Liver (tissue), 10 donors: ENCODE measurements at places on chromosomes 4 and X. TPM values are rescaled to one million over a fixed set of nuclear protein-coding genes. Genes with fewer than 3 reads are reported as not detected.

DNA sequence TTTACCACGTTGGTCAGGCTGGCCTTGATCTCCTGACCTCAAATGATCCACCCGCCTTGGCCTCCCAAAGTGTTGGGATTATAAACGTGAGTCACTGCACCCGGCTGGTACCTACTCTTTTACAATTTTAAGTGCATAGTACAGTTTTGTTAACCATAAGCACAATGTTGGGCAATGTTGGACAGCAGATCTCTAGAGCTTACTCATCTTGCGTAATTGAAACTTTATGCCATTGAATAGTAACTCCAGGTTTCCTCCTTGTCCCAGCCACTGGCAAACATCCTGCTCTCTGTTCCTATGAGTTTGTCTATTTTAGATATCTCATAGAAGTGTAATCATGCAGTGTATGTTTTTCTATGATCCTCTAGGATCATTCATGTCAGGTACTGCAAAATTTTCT, 9.3 kb upstream of the CPE start:
- no peak for DNase-seq

GRCh38 chr4:64360664-64361398, 48.4 kb downstream of the TECRL start:
- DNase-seq = no peak

- DNase-seq = no peak
Measured at GRCh38 chr4:70754990-70755688, 33.4 kb downstream of the RUFY3 start.

DNA sequence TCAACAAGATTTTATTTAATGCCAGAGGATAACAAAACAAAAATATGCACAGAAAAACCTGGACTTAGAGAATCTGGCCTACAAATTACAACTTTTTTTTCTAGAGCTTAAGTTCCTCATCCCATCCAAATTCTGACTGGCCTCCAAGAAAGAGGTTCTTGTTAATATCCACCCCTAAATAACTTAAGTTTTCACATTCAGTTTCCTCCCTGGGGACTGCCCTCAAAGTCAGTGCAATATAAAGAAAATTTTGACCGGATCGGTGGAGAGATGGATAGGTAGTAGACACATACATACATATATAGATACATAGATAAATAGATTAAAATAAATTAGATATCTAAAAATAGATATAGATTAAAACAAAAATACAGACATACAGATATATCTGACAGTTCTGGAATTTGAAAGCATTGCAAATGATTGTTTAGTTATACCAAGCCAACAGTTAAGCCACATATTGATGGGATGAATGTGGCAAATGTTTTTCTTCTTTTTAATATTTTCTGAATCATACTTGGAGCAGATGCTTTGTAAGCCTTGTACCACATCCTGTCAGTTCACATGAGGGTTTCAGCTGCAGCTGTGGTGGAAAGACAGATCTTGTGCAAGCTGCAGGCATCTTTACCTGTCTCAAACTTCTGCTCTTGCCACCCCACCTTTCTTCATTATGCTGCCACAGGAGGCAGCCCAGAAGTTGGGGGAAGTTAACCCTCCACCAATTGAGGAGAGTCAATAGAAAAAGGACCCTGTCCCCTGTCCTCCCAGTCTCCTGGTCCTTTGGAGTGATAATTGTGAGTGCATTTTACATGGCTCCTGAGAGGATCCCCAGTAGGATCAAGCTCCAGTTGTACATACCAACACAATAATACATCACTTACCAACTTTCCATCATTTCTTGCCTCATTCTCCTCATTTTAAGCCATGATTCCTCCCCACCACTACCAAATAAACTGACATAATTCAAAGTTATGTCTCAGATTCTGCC, 58.5 kb upstream of the PRDM8 start:
- DNase-seq = no peak

- DNase-seq = no peak
Measured at GRCh38 chr4:110508827-110509710, 33.1 kb downstream of the ENPEP start.

DNA sequence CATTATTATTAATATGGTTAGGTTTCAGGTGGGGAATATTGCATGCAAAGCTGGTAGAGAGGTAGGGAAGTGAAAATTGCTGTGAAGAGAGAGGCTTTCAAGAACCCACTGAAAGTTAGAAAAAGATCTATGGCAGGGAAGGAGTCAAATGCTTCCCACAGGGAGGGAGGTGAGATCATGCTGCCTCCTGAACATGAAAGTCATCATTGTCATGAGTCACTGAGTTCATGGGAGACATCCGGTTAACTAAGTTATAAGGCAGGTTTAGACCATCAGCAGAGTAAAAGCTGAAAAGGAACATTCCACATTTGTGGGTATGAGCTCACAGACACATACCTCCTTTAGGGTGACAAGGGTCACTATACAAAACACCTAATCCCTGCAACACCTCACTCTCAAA, 16.2 kb downstream of the GATB start:
- no peak for DNase-seq

DNA sequence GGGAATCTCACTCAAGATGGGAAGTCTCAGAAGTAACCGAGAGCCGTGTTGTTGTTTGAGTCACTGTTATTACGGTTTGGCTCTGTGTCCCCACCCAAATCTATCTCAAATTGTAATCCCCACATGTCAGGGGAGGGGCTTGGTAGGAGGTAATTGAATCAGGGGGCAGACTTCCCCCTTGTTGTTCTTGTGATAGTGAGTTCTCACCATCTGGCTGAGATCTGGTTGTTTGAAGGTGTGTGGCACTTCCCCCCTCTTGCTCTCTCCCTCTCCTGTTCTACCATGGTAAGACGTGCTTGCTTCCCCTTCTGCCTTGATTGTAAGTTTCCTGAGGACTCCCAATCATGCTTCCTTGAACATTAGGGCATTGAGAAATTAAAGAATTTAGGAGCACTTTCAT, 37.0 kb downstream of the HAND2 start:
- DNase-seq = no peak

DNA sequence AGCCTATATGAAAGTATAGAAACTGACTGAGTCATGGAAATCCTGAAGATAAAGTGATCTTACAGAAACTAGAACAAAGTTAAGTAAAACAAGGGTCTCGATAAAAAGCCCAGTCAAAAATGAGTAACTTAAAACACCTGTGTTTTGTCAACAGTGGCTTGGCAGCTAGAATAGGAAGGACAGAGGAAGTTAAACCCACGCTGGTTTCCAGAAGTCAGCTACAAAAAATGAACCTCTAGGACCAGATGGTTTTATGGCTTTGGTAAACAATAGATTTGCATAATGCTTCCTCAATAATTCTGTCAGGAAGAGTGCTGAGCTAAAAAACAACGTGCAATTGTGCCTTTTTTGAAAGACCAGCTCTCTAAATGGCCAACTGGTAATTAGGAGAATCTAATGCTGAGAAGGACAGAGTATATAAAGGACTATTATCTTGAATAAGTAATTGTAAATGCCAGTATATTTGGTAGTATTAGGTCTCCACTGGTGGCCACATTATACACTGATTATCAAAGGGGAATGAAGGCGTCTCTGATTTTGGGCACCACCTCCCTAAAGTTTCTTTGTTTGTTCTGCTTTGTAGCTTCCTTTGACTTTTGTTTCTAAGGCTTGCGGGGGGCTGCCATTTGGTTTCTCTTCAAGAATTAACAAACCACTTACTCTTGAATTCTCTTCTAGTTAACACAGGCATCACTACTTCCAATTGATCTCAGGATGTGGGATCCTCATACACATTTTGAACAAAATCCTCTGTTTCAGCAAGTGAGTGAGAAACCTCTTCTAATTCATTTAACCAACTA, 72.2 kb upstream of the PPP3CA start:
- DNase-seq = no peak

GRCh38 chr4:108972613-108973283, 209.9 kb upstream of the ETNPPL start:
- DNase-seq = no peak

GRCh38 chr4:182083671-182084410, 159.4 kb upstream of the TENM3 start:
- DNase-seq = no peak

DNA sequence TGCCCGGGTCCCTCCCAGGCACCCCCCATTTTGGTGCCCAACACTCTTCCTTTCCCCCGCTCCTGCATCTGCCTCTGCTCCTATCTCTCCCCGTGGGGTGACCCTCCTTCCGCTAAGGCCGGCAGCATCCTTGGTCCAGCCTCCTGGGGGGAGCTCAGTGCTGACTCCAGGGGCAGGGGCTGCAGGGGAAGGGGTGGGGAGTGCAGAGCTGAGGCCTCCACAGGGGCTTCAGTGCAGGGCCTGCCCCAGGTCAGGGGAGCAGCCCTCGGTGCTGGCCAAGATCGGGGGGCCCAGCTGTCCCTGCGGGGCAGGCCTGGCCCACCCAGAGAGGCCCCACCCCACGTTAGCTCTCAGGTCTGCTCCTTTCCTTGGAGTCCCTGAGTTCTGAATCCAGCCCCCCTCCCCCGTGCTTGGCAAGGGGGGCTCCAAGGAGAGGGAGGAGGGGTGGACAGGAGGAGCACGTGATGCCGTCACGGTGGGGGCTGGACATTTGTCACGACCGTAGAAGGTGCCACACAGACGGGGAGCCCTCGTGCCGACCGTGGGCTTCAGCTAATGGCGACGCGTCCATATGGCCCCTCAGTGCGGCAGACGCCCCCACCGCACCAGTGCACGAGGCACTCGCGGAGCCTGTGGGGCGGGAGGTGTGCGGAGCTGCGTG, 63.5 kb upstream of the ADRA2C start:
- no peak for DNase-seq

- no peak for DNase-seq
Measured at GRCh38 chr4:16007471-16008095, 44.6 kb upstream of the FGFBP2 start.

DNA sequence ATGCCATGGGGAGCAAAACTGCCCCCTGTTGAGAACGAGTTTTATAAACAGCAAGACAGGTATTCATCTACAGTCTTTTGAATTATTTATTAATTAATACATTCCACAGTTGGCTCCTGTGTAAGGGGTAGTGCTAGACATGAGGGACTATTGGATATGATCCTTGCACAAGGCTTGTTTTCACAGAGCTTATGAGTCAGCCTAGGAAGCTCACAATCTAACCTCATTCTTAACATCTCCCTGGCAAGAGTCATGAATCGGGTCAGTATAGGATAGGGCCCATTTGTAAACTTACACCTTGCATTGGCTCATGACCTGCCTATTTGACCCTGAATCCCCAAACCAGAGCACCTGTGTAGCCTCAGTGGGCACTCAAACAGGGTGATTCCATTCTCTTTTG, 209.1 kb upstream of the HCCS start:
- no peak for DNase-seq

GRCh38 chr4:123266221-123266620, 130.4 kb upstream of the SPRY1 start:
- no peak for DNase-seq

GRCh38 chr4:139229534-139230039, 50.4 kb downstream of the MGARP start:
- DNase-seq = no peak

DNA sequence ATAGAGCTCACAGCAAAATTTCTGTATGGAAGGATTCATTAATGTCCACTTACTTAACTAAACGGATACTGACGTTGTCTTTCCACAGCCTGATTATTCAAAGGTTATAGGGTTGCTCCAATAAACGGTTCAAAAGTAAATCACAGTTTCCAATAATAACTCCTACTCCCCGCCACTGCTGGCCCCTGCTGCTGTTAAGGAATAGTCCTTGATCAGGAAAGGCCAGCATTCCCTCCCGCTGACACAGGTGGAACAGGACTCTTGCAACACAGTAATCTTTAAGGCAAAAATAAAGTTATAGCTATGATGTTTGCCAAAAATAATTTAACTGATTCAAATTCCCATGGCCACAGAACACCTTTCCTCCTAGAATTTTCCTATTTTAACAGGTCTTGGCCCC, 53.9 kb downstream of the FAT1 start:
- DNase-seq = no peak

GRCh38 chrX:23383411-23383810, 48.8 kb downstream of the PTCHD1 start:
- DNase-seq = no peak

DNA sequence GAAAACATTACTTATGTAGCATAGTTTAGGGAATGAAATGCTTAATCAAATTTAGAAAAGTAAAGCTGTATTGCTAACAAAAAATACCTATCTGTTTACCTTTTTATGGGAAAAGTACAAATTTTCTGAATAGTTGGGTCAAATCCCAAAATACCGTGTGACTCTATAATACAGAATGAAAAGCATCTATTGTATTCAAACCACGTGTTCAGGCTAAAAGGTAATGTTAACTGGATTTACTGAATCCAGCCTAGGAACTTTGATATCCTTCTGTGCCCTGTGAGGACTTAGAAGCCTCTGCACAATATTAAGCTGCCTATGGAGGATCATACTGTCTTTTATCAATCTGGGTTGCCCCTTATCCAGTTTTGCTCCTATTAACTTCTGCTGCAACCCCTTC, 36.3 kb upstream of the AGA start:
- no peak for DNase-seq

DNA sequence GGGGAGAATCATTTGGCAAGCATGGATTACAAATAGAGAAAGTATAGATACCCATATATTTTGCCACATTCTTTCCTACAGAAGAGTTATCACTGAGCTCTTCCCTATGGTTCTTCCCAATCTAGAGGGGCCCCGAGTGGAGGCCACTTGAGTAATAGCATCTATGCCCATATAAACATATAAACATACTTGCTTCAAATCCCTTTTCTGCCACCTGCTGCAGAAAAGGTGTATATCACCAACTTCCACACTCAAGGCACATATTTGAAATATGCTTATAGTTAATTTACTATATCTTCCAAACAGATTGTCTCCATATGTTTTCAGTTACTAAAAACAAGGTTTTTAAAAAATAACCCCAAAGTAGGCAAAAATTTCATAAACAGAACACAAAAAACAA, 642.8 kb upstream of the DIPK2B start:
- no peak for DNase-seq

GRCh38 chr4:164802301-164802901, 48.5 kb downstream of the SMIM31 start:
- DNase-seq = no peak

- no peak for DNase-seq
Measured at GRCh38 chr4:139275281-139275735, 4.7 kb downstream of the MGARP start.

The MAGEB2 gene
- not detected for total RNA-seq

The PCSK1N gene
- total RNA-seq = 5.4 TPM

The PRKG2 gene
- total RNA-seq = 0.08 TPM

The SYTL4 gene
- total RNA-seq = 5.2 TPM

The USP27X gene
- 4.7 TPM for total RNA-seq

The ALB gene
- total RNA-seq = 37,224 TPM

The EDA gene
- total RNA-seq = 2.6 TPM

The GABRG1 gene
- total RNA-seq = 0.05 TPM

The ARMCX1 gene
- total RNA-seq = 2.3 TPM

The KDM6A gene
- total RNA-seq = 30.2 TPM

The SLC10A4 gene
- total RNA-seq = 0.08 TPM

The SLC7A11 gene
- total RNA-seq = 0.17 TPM
